ENCODE measurements at places on chromosomes 16 and 17. TPM values are rescaled to one million over a fixed set of nuclear protein-coding genes. Genes with fewer than 3 reads are reported as not detected.

Gene PIPOX
- 1.8 TPM for total RNA-seq

- DNase-seq = no peak
Observed at GRCh38 chr17:2939714-2940351, 123.6 kb downstream of the OR1D5 start.

DNA sequence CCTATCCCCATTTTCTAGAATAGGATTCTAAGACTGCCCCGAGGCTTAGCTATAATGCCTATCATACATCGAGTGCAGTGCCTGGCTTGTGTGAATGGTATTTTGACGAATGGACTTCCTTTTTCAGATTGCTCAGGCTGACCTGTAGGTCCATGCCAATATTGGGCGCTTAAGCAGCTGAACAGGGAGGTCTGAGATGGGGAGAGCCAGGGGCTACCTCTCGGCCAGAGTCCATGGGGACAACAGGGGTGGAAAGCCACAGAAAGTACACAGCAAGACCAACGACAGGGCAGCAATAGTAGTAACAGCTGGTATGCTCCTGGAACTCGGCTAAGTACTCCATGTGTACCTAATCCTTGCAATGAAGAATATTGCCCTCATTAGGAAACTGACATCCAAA, 91.7 kb upstream of the WSCD1 start:
- DNase-seq = no peak

DNA sequence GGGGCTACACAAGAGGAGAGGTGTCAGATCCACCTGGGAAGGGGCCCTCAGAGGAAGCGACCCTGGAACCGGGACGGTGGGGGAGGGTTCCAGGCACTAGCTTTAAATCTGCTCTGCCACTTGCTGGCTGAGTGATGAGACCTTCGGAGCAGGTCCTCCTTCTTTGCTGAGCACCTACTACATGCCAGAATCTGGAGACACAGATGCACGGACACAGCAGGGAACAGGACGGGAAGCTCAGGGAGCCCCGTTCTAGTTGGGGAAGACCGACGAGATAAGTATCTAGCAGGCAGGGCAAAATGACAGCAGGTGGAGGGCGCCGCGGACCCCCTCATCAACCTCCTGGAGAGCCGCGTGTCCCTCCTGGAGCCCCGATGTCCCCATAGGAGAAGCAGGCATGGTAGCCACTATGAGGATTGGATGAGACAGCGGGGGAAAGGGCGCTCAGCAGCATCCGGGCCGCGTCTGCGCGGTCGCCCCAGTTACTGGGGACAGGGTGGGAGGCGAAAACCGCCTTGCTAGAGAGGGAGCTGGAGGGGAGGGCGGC, 27.2 kb downstream of the SBK1 start:
- DNase-seq = no peak

GRCh38 chr17:18224387-18225120, 881 bp upstream of the LLGL1 start:
- DNase-seq = no peak

DNA sequence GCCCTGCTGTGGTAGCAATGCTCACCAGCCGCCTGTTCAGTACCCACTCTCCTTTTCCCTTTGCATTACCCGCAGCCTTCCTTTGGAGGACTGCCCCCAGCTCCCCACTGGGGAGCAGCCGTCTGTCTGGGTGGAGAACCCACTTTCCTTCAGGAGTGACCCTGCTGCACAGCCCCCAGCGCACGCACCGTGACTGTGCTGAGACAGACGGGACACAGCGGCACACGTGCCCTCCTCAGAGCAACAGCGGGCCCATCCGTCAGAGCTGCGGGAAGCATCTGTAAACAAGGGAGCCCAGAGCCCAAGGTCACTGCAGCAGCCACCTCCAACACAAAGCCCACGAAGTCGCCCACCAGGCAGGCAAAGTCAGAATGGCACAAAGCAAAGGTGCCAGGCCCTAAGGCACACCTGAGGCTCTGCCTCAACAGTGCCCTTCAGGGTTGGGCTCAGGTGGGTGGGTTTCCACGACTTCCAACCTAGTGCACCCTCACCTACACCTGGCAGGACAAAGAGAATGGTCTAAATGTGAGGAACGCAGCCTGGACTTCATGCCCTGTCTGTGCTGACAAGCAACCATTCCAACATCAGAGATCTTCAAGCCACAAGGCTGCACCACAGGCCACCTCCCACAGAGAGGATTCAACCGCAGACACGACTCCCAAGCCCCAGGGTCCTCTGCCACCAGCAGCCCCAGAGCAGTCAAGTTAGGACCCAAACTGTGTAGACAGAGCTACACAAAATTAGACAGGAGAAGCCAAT, 9.9 kb downstream of the AXIN1 start:
- no peak for DNase-seq

DNA sequence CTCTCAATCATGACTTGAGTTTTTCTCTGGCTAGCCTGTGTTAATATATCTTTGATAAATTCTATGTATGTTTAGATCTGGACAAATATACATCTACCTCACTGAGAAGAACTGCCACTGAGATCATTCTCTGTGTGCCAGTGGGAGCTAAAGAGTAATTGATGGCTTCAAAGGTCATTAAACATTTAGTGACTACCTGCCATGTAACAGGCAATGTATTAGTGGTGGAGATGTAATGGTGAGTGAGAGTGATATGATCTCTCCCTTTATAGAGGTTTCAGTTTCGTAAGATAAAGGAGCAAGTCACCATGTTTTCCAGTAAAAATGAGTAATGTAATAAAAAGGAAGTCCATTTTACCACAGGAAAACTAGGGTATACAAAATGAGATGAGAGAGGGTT, 235.8 kb upstream of the CDH8 start:
- DNase-seq = no peak

- no peak for DNase-seq
Observed at GRCh38 chr16:12818326-12818725, 14.6 kb upstream of the CPPED1 start.

DNA sequence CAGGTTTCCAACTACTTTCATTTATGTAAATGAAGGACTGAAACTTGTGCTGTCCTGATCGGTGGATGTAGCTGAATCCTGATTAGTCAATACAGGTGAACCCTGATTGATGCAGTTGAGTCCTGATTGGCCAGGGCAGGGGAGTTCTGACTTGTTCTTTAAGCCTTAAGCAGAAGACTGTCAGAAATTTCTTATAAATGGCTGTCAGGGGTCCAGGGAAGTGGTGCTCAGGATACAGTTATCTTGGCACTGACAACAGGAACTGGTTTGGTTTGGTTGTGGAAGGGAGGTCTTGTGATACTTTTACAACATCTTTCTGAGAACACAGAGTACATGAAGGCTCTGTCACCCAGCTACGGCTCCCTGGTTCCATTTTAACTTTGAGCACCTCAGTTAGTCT, 132.1 kb downstream of the KCNJ12 start:
- DNase-seq = no peak
